ENCODE measurements at places on chromosomes 1 and 21. TPM values are rescaled to one million over a fixed set of nuclear protein-coding genes. Genes with fewer than 3 reads are reported as not detected.

DNA sequence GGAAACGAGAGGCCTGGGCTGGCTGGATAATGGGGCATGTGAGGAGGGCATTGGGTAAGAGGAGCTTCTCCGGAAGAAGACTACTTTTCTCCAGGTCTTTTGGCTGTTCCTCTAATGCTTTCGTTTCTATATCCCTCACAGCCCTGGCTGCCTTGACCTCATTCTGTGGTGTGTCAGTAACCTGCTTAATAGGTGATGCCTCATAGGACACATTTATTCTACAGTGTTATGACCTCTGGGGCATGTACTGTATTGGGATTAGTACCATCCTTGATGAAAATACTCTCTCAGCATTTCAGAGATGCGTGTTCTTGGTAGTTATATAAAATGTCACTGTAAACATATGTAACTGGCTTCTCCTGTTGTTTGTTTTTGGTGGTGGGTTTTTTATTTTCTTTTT lies 40.1 kb downstream of the PGM1 start:
- DNase-seq: no peak

DNA sequence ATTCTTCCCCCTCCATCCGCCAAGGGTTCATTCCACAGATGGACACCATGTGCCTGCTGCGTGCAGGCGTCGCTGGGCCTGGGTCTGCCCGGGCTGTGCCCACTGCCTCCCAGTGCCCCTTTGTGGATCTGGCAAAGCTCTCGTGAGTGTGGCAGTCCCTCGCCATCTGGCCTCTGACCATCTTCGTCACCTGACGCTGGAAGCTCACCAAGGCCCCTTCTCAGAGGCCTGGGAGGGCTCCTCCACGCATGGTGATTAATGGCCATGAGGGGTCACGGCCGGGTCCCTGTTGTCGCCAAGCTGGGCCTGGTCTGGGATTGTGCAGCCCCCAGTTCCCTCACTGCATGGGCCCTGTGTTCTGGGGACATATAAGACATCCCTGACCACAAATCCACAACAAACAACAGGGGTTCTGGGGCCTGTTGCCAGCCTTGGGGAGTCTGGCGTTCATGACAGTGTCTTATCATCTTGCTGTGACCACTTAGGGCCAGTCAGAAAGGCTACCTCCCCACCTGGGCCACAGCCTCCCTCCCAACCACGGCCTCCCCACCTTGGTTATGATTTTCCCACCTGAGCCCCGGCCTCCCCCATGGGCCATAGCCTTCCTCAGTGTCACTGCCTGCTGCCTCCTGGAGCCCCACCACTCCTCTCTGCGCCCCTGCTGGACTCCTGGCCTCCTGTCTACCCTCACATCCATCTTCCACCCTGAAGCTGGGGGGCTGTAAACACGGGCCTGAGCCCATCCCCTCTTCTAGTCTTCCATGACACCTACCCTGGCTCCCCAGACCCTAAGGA lies 27.9 kb downstream of the SLC45A1 start:
- peak; percentile 20 for DNase-seq

GRCh38 chr1:29501227-29501976 lies 265.1 kb downstream of the PTPRU start:
- DNase-seq: peak; percentile 42

DNA sequence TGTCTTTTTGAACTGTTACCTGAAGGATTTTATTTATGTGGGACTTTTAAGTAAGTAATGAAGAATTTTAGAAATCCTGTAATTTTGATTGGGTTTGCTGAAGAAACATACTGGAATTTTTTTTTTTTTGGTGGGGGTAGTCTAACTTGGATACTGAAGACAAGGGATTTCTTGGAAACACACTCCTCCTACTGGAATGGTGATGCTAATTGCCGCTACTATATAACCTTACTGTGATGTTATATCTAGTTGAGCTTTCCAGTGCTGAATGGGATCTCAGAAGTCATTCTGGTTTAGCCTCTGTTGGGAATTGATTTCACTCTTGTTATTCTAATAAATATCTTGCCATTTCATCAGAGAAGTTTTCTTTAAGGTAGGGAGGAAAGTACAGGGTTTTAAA lies 8.4 kb downstream of the PPP2R5A start:
- DNase-seq: no peak

- DNase-seq: no peak
These were observed 13.4 kb downstream of the OR10R2 start for GRCh38 chr1:158485455-158485854.

GRCh38 chr1:30743584-30744059 lies 14.0 kb downstream of the LAPTM5 start:
- DNase-seq: no peak

DNA sequence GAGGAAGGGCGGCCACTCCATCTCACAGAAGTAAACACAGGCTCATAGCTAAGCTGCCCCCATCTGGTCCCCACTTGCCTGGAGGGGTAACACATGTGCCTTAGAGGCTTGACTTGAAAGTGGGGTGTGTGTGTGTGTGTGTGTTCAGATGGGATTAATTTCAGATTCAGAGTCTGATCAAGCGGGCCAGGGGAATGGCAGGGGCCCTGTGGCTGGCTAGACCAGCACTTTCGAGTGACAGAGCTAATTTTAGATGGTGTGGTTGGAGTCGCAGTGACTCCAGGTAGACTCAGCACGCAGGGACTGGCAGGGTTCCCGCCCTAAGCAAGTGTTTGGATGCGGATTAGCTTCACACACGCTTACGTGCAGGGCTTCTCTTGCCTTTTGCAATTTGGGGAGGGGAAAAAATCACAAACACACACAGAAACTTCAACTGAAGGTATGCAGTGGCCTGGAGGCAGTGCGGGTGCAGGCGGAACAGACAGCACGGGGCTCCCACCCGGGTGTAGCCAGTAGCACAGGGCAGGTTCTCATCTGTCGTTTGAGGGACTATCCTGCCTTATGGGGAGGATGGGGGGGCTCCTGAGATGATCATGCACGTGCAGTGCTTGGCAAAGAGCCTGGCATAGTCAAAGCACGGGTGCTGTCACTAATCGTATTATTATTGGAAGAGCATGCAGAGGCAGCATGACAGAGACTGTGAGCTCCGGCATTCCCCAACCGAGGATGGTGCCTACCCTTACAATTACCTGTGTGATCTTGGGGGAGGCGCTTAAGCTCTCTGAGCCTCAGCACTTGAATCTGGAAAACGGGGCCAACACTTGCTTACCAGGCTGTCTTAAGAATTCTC lies 1.3 kb downstream of the EDN2 start:
- DNase-seq: no peak

- no peak for DNase-seq
These were observed 21.7 kb downstream of the INTS7 start for GRCh38 chr1:212013672-212014071.

DNA sequence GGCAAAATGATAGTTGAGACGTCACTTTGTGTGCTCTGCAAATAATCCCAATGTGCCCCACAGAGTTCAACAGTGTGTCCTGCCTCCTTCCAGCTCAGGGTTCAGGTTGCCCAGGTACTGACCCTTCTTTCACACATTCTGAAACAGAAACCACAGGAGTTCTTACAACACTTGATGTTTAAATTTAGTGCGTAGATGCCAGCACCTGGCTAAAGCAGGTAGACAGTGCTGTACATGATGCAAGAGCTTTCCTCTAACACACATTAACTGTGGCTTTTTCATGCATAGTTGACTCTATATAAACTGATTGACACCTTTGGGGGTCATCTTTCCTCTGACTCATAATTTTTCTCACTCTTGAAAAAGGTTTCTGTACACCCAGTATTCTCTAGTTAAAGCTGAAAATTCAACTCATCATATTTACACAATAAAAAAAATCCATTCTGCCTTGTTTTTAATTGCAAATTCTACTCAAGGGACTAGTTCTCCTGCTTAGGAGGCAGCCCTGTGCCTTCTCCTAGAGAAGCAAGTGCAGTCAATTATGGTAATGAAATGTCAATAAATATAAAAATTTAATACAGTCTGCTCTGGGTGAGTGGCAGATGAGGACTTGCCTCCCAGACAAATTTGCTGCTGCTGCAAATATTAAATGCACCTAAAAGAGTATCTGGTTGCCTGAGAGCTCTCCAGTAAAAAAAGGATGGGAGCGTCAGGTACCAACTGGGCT lies 91.4 kb downstream of the NR5A2 start:
- DNase-seq: no peak

DNA sequence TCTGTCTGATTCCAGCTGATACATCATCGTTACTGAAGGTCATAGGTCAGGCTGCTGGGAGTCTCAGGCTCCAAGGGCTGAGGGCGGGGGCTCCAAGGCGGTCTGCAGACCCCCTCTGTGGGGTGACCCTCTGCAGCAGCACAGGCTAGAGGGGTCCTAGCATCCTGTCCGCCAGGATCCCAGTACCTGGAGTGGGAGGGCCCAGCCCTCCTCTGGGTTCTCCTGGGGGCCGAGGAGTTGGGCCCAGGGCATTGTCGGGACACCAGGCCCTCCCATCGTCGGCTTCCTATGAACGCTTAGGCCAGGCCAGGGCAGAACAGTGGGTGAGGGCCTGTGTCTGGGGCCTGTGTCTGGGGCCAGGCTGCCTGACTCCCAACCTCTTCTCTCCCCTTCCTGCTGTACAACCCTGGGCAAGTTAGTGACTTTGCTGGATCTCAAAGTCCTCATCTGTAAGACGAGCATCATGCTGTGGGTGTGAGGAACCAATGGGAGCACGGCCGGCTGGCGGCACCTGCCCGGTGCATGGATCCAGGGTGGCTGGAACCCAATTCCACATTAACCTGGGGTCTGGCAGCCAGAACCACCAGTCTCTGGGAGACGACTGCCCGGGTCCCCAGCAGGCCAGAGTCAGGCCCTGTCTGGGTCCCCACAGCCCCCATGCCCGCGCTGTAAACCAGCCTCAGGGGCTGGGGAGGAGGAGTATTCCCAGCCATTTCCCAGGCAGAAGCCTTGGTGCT lies 56.2 kb upstream of the COL18A1 start:
- DNase-seq: no peak

GRCh38 chr21:37737507-37737906 lies 178.8 kb downstream of the KCNJ6 start:
- DNase-seq: no peak

GRCh38 chr1:155117610-155118009 lies 10.1 kb upstream of the EFNA1 start:
- no peak for DNase-seq

GRCh38 chr1:94596260-94596659 lies 54.7 kb upstream of the F3 start:
- no peak for DNase-seq

The OR2L3 gene
- not detected for total RNA-seq

The CDKN2C gene
- not detected for total RNA-seq

The PLA2G2F gene
- total RNA-seq: not detected

The C1orf216 gene
- 11.7 TPM for total RNA-seq

The MFSD2A gene
- total RNA-seq: 18.2 TPM

All from H9 (cell line).